ENCODE measurements at places on chromosomes 2 and 18.

GRCh38 chr2:232139786-232140562 is 178.5 kb downstream of the DIS3L2 start:
- peaks cover 2% of the 10 kb centered on the region for H3K36me3 ChIP-seq
- H3K27ac ChIP-seq, result no peak overlapping the region
- DNase-seq, result no peak
- H3K27me3 ChIP-seq, result no peaks in the 10 kb centered on the region
- H3K4me3 ChIP-seq, result no peak overlapping the region

DNA sequence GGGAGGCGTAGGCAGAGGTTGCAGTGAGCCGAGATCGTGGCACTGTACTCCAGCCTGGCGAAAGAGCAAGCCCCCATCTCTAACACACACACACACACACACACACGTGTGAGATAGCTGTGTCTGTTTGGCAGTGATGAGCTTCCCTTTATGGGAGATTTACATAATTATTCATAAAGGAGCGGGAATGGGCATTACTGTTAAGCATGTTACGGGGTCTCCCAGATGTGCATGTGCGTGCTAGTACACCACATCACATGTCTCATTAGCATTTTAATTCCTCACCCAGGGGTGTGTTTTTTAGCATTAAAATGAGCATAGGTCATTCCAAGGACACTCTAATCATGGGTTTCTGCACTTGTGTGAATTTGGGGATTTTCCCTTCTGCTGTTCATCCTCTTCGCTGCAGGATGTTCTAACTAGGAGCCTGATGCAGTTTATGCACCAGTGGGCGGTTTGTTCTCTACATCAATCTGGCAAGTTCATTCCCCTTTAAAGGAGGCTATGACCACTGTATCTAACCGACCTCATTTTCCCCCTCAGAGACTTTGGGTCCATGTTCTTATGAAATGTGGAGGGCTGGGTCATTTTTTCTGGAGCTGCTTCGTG is 1.0 kb upstream of the FAM178B start:
- no peak for DNase-seq
- no peaks in the 10 kb centered on the region for H3K36me3 ChIP-seq
- no peaks in the 10 kb centered on the region for H3K4me1 ChIP-seq
- no peak overlapping the region for H3K4me3 ChIP-seq
- H3K27ac ChIP-seq, result no peak overlapping the region

DNA sequence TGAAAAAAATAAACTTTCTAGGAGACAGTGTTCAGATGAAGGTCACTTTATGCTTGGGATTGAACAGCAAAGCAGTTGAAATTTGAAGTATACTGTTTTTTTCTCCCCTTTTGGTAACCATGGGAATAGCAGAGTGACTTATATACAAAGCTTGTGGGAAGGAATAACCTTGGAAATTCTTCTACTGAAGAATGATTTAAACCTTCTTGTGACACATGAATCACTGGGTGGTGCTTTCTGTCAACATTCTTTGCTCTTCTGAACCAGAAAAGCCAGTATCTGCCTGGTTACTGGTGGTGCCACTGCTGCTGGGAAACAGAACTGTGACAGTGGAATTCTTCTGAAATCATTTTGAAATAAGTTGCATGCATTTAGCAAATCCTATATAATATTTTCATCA is 39.4 kb upstream of the RND3 start:
- no peak for DNase-seq
- H3K36me3 ChIP-seq, result peaks cover 2% of the 10 kb centered on the region
- H3K4me3 ChIP-seq, result no peak overlapping the region
- H3K4me1 ChIP-seq, result no peaks in the 10 kb centered on the region
- H3K27me3 ChIP-seq, result peaks cover 5% of the 10 kb centered on the region

DNA sequence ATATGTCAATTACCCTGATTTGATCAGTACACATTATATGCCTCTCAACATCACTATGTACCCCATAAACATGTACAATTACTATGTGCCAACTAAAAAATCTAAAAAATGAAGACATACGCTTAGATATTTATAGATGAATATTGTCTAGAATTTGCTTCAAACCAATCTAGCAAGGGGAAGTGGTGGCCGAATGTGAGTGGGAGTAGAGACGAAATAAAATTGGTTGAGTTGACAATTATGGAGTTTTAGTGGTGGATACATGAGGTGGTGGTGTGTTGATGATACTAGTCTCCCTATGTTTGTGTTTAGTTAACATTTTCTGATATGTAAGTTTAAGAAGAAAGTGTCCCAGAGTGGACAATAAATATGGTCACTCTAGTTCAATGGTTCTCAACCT is 49.0 kb downstream of the SDC1 start:
- H3K36me3 ChIP-seq, result no peaks in the 10 kb centered on the region
- H3K27ac ChIP-seq, result no peak overlapping the region
- no peaks in the 10 kb centered on the region for H3K4me1 ChIP-seq
- H3K27me3 ChIP-seq, result no peaks in the 10 kb centered on the region
- DNase-seq, result no peak

- H3K27ac ChIP-seq, result peak overlapping the region; percentile 50
- no peak for DNase-seq
- no peak overlapping the region for H3K4me3 ChIP-seq
- H3K4me1 ChIP-seq, result peaks cover 12% of the 10 kb centered on the region
Observed at GRCh38 chr2:63444565-63445288, 143.6 kb downstream of the WDPCP start.

All from activated T-cell treated with anti-CD3 and anti-CD28 coated beads, Interleukin-2, amount 50 U/mL, for 72 hours (primary cell).